ENCODE measurements at places on chromosomes 5 and 9. TPM values are rescaled to one million over a fixed set of nuclear protein-coding genes. Genes with fewer than 3 reads are reported as not detected.

DNA sequence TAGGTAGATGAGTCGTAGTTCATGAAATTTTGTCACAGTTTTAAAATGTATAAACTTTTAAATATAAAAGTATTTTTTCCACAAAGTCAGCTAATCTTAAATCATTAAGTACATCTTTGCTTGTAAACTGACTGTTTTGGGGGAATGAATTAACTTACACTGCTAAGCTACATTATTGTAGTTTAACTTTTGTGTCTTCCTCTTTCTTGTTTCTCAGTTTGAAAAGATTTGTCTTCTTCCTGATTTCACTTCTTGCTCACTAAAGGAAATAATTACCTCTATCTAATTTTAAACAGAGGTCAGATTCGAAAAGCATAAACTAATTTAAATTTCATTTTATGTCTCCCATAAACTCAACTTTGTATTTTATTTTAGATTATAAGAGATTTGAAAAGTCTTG is 5.7 kb downstream of the NIPSNAP3B start:
- H3K27me3 ChIP-seq, result no peaks in the 10 kb centered on the region
- no peak overlapping the region for H3K4me3 ChIP-seq
- DNase-seq, result no peak
- H3K27ac ChIP-seq, result no peak overlapping the region

DNA sequence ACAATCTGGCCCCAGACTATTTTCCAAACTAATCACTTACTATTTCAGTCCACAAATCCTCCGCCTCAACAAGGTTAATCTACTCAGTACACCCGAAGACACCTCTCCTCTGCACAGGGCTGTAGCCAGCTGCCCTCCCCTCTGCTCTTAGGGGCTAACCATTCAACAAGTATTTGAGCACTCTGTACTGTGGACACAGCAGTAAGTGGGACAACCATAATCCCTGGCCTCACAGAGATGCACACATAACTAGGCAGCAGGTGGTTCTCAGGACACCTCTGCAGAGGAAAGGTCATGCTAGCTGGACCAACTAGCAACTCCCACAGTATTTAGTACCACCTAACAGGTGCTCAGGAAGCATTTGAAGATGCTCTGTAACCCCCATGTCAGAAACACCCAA is 5.5 kb downstream of the CAMSAP1 start:
- H3K27ac ChIP-seq, result no peak overlapping the region
- no peaks in the 10 kb centered on the region for H3K27me3 ChIP-seq
- no peaks in the 10 kb centered on the region for H3K36me3 ChIP-seq
- DNase-seq, result no peak
- peaks cover 33% of the 10 kb centered on the region for H3K4me1 ChIP-seq
- no peak overlapping the region for H3K4me3 ChIP-seq

GRCh38 chr5:146151970-146152369 is 30.5 kb downstream of the LARS1 start:
- H3K27ac ChIP-seq, result no peak overlapping the region
- no peaks in the 10 kb centered on the region for H3K27me3 ChIP-seq
- no peak for DNase-seq
- H3K36me3 ChIP-seq, result peaks cover 97% of the 10 kb centered on the region
- no peak overlapping the region for H3K4me3 ChIP-seq

DNA sequence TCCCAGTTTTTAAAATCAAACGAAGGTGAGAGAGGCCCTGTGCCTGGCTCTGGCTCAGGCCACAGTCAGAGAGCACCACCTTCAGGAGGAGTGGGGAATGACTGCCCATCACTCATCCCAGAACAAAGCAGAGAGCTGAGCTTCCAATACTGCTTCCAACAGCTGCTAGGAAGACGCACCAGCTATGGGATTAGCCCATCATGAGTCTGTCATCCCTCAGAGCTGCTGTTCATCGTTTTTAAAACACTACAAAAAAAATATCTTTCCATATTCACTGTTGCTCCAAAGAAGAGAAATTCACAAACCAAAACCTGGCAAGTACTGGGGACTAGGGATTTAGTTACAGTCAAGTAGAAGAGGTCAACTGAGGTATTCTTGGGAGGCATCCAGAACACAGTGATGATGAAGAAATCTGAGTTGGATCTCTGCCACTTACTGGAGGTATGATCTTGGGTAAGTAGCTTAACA is 102.4 kb downstream of the CDK5RAP2 start:
- H3K4me1 ChIP-seq, result peaks cover 27% of the 10 kb centered on the region
- peaks cover 31% of the 10 kb centered on the region for H3K36me3 ChIP-seq
- no peak overlapping the region for H3K4me3 ChIP-seq
- DNase-seq, result peak; percentile 54

CTXN3 gene
- not detected for total RNA-seq

- no peak overlapping the region for H3K4me3 ChIP-seq
- H3K27me3 ChIP-seq, result no peaks in the 10 kb centered on the region
- no peak overlapping the region for H3K27ac ChIP-seq
These were observed 10.2 kb downstream of the DOCK8 start for GRCh38 chr9:224582-225520.

DNA sequence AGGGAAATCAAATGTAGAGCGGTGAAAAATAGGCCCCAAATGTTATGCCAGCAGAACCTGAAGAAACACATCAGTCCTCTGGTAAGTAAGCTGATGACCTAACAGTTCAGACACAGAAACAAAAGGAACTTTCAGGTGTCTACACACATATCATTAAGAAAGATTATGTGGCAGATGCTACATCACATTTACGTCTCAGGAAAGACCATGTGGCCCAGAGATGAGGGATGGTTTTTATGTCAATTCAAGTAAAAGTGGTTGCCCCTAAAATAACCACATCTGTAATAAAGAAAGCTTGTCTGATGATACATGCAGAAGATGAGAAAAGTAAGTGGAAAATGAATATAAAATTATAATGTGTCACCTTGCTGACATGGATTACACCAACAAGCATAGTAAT is 31.4 kb downstream of the GNAQ start:
- DNase-seq, result no peak
- no peaks in the 10 kb centered on the region for H3K27me3 ChIP-seq
- peaks cover 68% of the 10 kb centered on the region for H3K4me1 ChIP-seq
- no peaks in the 10 kb centered on the region for H3K36me3 ChIP-seq
- H3K27ac ChIP-seq, result peak overlapping the region; percentile 29
- H3K4me3 ChIP-seq, result no peak overlapping the region

MARVELD2 gene
- total RNA-seq, result 26.2 TPM

GRCh38 chr5:134459010-134459403 is 47.3 kb upstream of the CDKN2AIPNL start:
- no peaks in the 10 kb centered on the region for H3K27me3 ChIP-seq
- no peak overlapping the region for H3K27ac ChIP-seq

VLDLR gene
- 16.3 TPM for total RNA-seq

All from lower lobe of right lung (tissue), 2 donors.